Right kidney (tissue), 9 donors: ENCODE measurements at places on chromosomes 16 and 17.

- peak; percentile 72 for DNase-seq
These were observed 790 bp downstream of the CRHR1 start for GRCh38 chr17:45784741-45785479.

GRCh38 chr17:33245183-33245582 lies 47.9 kb downstream of the ASIC2 start:
- DNase-seq = no peak

GRCh38 chr17:50311112-50311460 lies 34.8 kb upstream of the XYLT2 start:
- DNase-seq = no peak

- DNase-seq = no peak
These were observed 27.3 kb upstream of the NAT9 start for GRCh38 chr17:74803388-74803930.

- no peak for DNase-seq
These were observed 400.0 kb downstream of the SOX9 start for GRCh38 chr17:72520665-72521303.

DNA sequence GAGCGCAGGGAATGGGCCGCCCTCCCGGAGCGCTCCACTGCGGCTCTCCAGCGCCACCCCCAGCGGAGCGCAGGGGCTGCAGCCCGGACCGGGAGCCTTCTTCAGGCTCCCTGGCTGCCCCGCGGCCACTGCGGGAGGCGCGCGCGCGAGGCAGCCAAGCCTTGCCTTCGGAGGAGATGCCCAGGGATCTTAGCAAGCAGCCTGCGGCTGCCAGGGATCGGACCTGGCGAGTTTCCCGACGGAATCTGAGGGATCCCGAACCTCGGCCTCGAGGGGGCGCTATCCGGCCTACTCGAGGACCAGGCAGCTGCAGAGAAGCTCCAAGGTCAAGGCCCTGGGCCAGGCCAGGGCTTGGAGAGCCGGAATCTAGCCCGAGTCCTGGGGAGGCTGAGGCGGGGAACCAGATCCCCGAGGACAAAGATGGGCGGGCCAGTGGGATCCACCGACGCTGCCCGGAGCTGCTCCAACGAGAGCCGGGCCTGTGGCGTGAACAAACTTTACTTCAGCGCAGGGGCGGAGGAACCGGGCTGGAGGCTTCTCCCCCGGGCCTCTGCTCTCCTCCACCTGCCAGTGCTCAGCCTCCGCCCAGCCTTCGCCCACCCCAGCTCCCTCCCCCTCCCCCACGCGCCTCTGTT lies at the start of gene IRX6:
TSS of gene IRX6 (plus strand) at position 567 of the 635 bp plus-strand sequence. CDS start 889 bp downstream, outside the sequence.
- DNase-seq = peak; percentile 89

GRCh38 chr16:83579436-83579835 lies 228.3 kb upstream of the HSBP1 start:
- no peak for DNase-seq

DNA sequence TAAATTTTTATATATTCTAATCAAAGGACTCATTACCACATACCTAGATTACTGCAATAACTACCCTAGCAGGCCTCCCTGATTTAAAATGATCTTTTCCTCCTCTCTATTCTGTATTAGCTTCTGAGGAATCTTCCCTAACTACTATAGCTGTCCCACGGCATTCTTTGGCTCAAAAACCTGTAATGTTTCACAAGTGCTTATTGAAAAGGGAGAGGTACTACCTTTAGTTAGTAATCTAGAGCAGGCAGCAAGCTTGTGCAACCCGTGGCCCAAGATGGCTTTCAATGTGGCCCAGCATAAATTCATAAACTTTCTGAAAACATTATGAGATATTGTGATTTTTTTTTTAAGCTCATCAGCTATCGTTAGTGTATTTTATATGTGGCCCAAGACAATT lies 71.0 kb upstream of the CORO6 start:
- DNase-seq = no peak

- no peak for DNase-seq
These were observed 34.5 kb upstream of the CLEC3A start for GRCh38 chr16:77987810-77988209.

- DNase-seq = no peak
These were observed 12.7 kb upstream of the APPBP2 start for GRCh38 chr17:60538726-60539125.

- DNase-seq = peak; percentile 13
These were observed 290.4 kb upstream of the MON1B start for GRCh38 chr16:76900285-76901263.

GRCh38 chr17:8487130-8487645 lies 51.5 kb downstream of the NDEL1 start:
- no peak for DNase-seq

GRCh38 chr16:1565083-1565805 lies 31.8 kb downstream of the TMEM204 start:
- DNase-seq = no peak

DNA sequence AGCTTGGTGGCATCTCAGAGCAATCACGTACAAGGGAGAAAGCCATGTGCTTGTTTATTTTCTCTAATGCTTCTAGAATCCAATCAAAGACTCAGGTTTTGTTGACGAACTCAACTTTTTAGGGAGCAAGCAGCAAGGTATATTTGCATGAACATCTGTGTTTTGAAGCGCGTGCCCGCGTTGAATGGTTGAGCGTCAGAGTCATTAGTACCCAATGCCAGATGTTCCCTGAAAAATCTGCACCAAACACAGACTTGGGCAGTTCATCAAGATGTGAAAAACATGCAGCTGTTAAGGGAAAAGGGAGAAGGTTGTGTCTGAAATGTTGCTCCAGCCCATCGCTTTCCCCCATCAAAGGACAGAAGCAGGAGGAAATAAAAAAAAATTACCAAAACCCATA lies 170.4 kb downstream of the SNX29 start:
- DNase-seq = no peak

- no peak for DNase-seq
These were observed 32.6 kb downstream of the CTCF start for GRCh38 chr16:67594956-67595355.

DNA sequence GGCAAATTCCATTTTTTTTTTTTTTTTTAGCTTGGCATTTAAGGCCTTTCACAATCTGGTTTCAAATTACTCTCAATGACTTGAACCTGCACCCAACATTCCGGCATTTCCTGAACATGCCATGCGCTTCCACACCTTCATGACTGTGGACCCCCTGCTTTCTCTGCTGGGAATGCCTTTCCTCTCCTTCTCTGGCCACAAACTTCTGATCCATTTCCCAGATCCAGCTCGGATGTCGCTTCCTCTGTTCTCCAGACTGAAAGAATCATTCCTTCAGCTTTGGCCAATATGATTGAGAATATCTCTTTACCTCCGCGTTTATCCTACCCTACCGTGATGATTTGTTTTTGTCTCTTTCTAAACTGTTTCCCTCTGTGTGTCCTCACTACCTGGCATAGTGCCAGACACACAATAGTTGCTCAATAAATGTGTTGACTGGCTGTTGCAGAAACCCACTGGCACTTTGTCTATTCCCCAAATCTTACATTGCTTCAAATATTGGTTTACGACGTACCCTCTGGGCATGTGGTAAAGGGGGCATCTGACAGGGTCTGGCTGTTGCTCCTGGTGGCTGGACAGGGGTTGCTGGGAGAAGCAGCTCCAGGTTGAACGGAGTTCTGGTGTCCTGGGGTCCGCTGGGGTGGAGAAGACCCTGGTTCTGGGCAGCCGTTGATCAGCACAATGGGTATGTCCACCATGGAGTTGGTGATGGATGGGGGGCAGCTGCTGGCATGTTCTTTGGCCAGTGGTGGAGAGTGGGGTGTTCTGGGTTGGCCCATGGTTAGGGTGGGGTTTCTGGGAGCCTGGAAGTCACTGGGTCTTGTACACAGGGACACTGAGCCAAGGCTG lies 14.7 kb downstream of the TNS4 start:
- DNase-seq = no peak

GRCh38 chr16:4351880-4352279 lies 759 bp upstream of the PAM16 start:
- no peak for DNase-seq

- no peak for DNase-seq
These were observed 235.6 kb downstream of the ZNF423 start for GRCh38 chr16:49620158-49620868.

GRCh38 chr16:53953336-53953735 lies 249.4 kb downstream of the FTO start:
- DNase-seq = no peak

GRCh38 chr17:383771-384621 lies 31.4 kb upstream of the RPH3AL start:
- peak; percentile 64 for DNase-seq

DNA sequence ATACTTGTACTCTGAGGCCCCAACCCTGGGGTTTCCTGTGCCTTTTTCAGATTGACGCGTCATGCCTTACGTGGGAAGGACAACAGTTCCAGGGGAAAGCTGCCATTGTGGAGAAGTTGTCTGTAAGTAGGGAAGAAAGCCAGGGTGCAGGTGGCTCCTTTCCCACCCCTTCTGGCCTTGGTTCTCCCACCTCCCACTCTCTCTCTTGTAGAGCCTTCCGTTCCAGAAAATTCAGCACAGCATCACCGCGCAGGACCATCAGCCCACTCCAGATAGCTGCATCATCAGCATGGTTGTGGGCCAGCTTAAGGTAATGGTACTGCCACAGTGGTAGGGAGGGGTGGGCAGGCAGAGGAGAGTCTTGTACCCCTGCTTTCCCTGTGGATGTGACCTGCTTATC lies 4.6 kb upstream of the EDC4 start:
- no peak for DNase-seq

GRCh38 chr17:49553676-49554335 lies 21.9 kb upstream of the NXPH3 start:
- DNase-seq = no peak

- DNase-seq = no peak
These were observed 145.5 kb downstream of the MSI2 start for GRCh38 chr17:57401556-57402488.

DNA sequence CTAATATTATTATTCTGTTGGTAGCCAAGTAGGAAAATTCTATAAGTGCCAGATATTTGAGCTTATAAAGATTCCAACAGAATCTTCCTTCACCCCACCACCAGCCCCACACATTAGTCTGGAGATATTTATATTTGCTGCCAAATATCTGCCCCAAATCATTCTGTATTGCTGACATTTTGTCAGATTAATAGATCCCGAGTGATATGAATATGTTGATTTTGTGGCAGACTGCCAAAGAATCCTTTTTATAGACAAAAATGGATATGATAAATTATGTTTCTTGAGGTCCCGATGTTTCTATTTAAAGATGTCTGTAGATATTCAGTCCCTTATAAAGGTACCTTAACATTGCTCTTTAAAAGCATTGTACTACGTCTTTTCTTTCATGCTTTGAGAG lies 162.2 kb upstream of the KCNJ16 start:
- DNase-seq = no peak

DNA sequence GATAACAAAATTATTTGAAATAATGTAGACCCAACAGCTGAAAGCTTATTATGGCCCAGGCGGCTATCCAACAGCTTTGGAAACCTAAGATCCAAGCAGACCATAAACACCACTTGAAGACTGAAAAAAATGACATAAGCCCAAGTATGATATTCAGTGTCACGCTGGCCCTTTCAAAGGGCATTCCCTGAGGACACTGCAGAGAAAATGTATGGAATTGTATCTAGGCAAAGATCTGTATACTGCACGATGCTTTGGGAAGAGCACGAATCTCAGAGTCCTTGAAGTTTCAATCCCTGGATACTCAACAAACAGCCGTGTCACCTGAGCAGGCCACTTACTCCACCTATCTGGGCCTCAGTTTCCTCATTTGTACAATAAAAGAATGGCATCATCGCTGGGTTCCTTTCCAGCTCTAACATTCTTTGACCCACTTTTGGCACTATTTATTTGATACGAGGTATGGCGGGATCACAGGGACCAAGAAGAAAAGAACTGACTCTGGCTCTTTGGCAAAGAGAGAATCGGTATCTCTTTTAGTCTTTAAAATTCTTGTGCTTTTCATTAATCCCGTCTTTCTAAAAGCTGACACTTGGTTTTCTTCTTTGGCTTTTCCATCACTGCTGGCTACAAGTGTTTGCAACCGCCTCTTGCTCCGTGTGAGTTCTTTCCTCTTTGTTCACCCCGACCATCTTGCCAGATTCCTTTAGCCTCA lies 1.2 kb downstream of the STAT5B start:
- DNase-seq = peak; percentile 32

GRCh38 chr17:10787306-10788045 lies 16.4 kb downstream of the TMEM238L start:
- no peak for DNase-seq

GRCh38 chr16:5225931-5226655 lies 128.5 kb upstream of the EEF2KMT start:
- DNase-seq = no peak

- peak; percentile 70 for DNase-seq
These were observed 31.8 kb downstream of the TMEM235 start for GRCh38 chr17:78263063-78263735.

DNA sequence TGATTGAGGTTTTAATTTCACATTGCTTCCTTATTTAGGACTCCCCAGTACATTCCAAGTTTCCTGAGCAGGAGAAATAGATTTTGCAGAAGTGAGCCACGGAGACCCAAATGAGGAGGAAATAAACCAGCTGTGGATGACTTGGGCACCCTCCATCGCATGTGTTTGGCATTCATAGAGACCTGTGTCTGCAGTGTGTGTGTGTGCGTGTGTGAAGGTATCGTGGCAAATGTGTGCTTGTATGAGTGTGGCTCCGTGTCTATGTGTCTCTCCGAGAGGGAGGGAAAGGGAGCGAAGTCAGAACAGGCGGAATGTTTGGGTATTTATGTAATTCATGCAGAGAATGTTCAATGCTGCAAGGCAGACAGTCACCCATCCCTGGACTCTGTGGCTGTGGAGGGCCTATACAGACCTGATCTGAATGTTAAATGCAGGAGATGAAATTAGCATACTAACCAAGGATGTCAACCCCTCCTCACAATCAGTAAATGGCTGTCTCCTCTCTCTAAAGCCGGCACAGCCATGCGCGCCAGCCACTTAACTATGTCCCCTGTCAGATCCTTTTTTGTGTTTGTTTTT lies 186.0 kb upstream of the ZFHX3 start:
- DNase-seq = no peak
